ENCODE measurements at places on chromosomes 2 and 18. TPM values are rescaled to one million over a fixed set of nuclear protein-coding genes. Genes with fewer than 3 reads are reported as not detected.

GRCh38 chr2:181235683-181236459 lies 221.3 kb upstream of the ITGA4 start:
- no peak overlapping the region for H3K27ac ChIP-seq
- DNase-seq: no peak
- H3K27me3 ChIP-seq: no peaks in the 10 kb centered on the region
- H3K4me1 ChIP-seq: no peaks in the 10 kb centered on the region
- no peak overlapping the region for H3K4me3 ChIP-seq

DNA sequence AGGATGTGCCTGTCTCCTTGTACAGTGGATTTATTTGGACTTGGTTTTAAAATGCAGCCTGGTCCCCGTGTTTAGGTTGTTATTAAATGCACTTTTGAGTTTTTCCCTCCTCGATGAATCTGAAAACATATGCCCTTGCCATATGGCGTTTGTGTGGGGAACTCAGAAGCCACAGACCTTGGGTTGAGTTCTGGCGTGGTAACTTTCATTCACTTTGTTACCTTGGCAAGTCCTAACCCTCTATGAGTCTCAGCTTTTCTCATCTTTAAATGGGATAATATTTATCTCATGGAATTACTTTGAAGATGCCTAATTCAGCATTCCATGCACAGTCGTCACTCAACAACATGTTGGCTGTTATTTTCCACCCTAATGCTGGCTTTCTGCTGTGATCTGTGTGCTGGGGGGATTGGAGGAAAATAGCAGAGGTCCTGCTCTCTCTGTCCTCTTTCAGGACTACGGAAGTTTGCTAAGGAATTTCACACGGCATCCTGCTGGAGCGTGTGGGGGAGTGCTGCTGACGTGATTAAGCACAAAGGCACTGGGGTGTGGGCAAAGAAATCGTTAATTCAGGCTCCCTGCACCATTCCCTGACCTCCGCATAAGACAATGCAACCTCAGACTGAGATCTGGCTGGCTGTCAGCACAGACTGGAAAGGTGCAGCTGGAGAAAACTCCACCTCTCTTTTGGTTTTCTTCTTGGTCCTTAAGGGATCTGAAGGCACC lies 61.7 kb downstream of the LDLRAD4 start:
- no peaks in the 10 kb centered on the region for H3K4me1 ChIP-seq
- no peak overlapping the region for H3K27ac ChIP-seq
- H3K4me3 ChIP-seq: no peak overlapping the region
- no peak for DNase-seq

PDE11A gene
- not detected for total RNA-seq

NFATC1 gene
- total RNA-seq: 2.6 TPM

Data from fibroblast of lung (primary cell).